ENCODE measurements at places on chromosomes 2 and 18.
A peak's percentile ranks its signal among the peaks of the same experiment; 100 is the strongest.

DNA sequence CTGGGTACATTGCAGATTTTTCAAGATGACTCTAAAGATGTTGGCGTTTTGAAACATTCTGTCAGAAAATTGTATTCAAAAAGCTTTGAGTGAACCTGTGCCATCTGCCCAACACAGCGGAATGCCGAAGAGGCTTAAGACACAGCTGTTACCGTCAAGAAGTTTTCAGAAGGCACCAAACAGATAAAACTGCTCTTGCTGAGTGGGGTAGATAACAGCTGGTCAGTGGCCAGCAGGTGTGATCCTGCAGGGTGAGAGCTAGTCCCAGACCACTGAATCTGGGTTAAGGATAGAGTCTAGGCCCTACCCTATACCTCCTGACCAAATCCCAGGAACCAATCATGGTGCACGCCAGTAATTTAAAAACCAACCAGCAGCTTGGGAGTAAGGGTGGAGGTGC is 60.5 kb upstream of the B3GNT7 start:
- no peak overlapping the region for H3K27ac ChIP-seq
- peaks cover 38% of the 10 kb centered on the region for H3K36me3 ChIP-seq
- H3K4me1 ChIP-seq = no peaks in the 10 kb centered on the region
- no peaks in the 10 kb centered on the region for H3K27me3 ChIP-seq
- H3K4me3 ChIP-seq = no peak overlapping the region

- H3K27ac ChIP-seq = no peak overlapping the region
- H3K4me1 ChIP-seq = no peaks in the 10 kb centered on the region
- H3K36me3 ChIP-seq = no peaks in the 10 kb centered on the region
- no peak for DNase-seq
Observed at GRCh38 chr2:96449637-96450036, 55.5 kb downstream of the NEURL3 start.

DNA sequence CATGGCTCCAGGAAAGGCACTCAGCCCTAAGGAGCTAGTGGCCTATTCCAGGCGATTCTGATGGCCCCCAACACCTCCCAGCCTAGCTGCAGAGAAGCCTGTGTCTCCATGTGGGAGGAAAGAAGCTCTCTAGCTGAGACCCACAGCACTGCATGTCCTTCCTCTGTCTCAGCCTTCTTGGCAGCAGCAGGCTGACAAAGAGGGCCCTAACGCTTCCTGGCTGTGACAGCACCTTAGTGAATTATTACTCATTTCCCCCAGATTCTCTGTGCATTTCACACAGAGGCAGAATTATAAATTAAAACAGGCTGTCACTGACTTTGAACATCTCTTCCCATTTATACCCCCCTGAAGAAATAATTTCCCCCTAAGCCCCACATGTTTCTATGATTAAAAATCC is 206.8 kb downstream of the CLIP4 start:
- no peaks in the 10 kb centered on the region for H3K36me3 ChIP-seq
- no peak overlapping the region for H3K4me3 ChIP-seq
- H3K27ac ChIP-seq = no peak overlapping the region
- H3K27me3 ChIP-seq = peaks cover 20% of the 10 kb centered on the region

DNA sequence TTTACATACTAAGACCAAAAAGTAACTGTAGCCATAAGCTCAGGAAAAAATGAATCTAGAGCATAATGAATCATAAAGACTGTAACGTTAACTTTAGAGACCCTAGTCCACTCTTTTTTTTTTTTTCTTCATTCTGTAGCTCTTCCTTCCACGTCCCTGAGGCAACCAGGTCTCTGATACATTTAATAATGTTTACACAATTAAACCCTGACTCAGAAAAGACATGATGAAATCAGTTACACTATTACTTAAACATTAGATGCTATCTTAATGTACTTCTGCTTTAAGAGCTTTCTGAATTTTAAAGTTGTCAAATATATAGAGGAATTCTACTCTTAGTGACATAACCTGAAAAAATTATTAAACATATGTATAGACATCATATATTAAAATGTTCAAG is 1121.5 kb upstream of the DDX18 start:
- H3K27ac ChIP-seq = no peak overlapping the region
- no peaks in the 10 kb centered on the region for H3K36me3 ChIP-seq
- no peak overlapping the region for H3K4me3 ChIP-seq

DNA sequence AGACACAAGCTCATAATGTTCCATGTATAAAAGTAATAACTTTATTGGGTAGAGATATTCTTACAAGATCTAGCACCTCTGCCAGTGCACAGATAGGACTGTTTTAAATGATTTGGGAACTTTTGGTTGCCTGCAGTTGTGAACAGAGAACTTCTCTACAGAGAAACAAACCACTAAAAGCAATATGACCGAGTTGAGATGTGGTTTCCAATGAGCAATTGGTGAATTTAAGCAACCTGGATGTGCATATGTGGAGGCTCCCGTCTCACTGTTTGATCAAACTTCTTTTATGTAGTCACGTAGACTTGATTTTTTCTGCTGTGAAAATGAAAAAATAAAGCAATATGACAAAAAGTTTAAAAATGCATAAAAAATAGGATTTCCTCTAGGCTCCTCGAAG is 7.8 kb downstream of the SOX11 start:
- no peaks in the 10 kb centered on the region for H3K36me3 ChIP-seq
- H3K27me3 ChIP-seq = no peaks in the 10 kb centered on the region
- DNase-seq = no peak
- peaks cover 3% of the 10 kb centered on the region for H3K4me1 ChIP-seq

DNA sequence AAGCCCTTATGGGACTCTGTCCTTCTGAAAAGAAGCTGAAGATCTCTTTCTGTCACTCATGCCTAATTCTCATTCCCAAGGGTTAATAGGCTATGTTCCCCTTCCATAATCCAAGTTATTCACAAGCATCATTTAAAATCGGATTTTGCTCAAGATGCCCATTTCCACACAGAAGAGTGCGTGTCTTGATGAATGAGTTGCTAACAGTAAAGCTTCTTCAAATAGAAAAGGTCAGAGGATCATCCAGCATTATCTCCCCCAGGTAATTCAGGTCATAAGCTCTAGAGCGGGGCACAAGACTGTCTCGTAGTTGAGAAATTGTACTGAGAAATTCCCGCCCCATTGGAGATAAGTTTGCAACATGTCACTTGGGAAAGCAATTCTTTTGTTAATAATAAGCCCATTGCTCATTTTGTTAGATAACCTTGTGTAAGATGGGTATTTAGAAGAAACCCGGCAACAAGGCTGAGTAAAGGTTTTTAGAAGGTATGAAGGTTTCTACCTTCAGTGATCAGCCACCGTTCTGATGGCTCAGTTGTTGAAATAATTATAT is 290.7 kb upstream of the EPAS1 start:
- H3K4me3 ChIP-seq = no peak overlapping the region
- peaks cover 12% of the 10 kb centered on the region for H3K36me3 ChIP-seq
- no peak for DNase-seq
- H3K27ac ChIP-seq = no peak overlapping the region
- no peaks in the 10 kb centered on the region for H3K27me3 ChIP-seq
- H3K4me1 ChIP-seq = peaks cover 31% of the 10 kb centered on the region

GRCh38 chr18:75128051-75128605 is 80.8 kb downstream of the PTGR3 start:
- H3K4me1 ChIP-seq = peaks cover 2% of the 10 kb centered on the region
- peaks cover 10% of the 10 kb centered on the region for H3K27me3 ChIP-seq
- H3K27ac ChIP-seq = no peak overlapping the region
- DNase-seq = no peak
- no peaks in the 10 kb centered on the region for H3K36me3 ChIP-seq

DNA sequence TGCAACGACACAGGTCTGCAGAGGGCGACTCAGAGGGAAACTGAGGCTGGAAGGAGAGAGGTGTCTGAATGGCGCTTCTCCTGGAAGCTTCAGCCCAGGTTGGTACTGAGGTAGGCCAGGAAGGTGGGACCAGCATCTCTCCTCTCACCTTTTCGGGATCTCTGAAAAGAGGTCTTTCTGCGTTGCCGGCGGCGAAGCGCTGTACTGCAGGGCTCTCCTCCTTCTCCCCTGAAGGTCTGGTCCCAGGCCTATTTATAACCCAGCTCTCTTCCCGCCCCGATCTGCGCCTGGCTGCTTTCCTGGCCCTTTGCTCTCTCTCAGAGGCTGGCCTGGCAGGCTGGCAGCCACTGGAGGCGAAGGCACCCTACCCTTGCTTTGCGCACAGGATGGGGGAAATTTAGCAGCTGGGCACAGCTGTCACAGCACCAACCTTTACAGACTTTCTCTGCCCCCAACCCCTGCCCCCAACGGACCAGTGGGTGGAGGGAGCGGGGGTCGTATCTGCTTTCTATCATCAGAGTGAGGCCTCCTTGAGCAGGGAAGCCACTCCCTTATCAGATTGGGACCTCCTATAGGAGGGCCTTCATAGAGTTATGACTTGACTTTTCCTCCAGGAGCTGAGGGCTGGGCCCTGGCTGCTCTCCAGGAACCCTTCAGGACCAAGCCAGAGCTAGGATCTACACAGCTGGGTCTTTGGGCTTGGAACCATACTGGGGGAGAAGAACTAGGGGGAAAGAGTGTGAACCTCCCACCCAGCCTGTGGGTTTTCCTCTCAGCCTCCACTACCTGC is 1.1 kb downstream of the DYSF start:
- no peak for DNase-seq
- no peak overlapping the region for H3K27ac ChIP-seq
- H3K4me3 ChIP-seq = no peak overlapping the region
- H3K36me3 ChIP-seq = no peaks in the 10 kb centered on the region

DNA sequence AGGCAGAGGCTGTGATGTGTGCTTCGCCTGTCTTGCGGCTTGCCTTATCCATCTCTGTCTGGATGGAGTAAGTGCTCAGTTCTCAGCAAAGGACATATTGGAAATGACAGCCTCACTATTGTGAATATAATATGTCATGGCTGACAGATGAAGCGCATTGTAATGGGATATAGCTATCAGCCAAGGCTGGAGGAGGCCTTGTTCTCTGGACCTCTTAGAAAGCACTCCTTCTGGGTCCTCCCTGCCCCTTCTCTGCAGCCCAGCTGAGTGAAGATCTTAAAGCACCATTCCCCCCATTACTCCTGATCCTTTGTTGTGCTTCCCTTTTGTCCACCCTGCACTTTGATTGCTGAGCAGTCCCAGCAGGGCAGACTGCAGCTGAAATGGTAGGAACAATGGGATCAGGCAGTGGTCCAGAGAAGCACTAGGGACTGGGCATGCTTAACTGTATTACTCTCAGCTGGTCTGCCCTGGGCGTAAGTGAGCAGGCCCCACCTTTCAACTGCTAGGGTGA is 265.3 kb downstream of the SETBP1 start:
- no peaks in the 10 kb centered on the region for H3K27me3 ChIP-seq
- no peak overlapping the region for H3K27ac ChIP-seq
- H3K36me3 ChIP-seq = no peaks in the 10 kb centered on the region
- peaks cover 2% of the 10 kb centered on the region for H3K4me1 ChIP-seq
- no peak for DNase-seq
- H3K4me3 ChIP-seq = no peak overlapping the region

DNA sequence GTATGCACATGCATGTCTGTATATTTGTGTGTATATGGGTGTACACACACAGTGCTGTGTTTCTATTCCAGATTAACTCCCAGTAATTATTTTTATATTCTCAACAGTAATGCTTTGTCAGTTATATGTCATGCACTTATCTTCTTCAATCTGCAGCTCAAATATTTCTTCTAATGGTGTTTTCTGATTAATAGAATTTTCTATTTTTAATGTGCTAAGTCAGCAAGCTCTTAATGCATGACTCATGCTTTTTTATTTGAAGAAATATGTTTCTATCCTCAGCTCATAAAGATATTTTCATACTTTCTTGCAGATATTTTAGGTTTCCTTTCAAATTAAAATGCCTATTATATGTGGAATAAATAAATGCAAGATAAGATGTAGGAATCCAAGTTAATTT is 59.7 kb upstream of the TMEM18 start:
- DNase-seq = no peak
- no peaks in the 10 kb centered on the region for H3K36me3 ChIP-seq
- no peaks in the 10 kb centered on the region for H3K4me1 ChIP-seq

- DNase-seq = peak; percentile 26
- no peaks in the 10 kb centered on the region for H3K27me3 ChIP-seq
- H3K27ac ChIP-seq = no peak overlapping the region
- no peaks in the 10 kb centered on the region for H3K4me1 ChIP-seq
- H3K36me3 ChIP-seq = peaks cover 14% of the 10 kb centered on the region
- no peak overlapping the region for H3K4me3 ChIP-seq
Observed at GRCh38 chr2:8882094-8882493, 44.7 kb upstream of the KIDINS220 start.

- peak; percentile 99 for DNase-seq
- no peak overlapping the region for H3K27ac ChIP-seq
- no peaks in the 10 kb centered on the region for H3K36me3 ChIP-seq
- H3K27me3 ChIP-seq = no peaks in the 10 kb centered on the region
Observed at GRCh38 chr2:186575302-186575701, 14.6 kb upstream of the ITGAV start.
